ENCODE measurements at places on chromosomes 12 and 14. TPM values are rescaled to one million over a fixed set of nuclear protein-coding genes. Genes with fewer than 3 reads are reported as not detected.

Gene JAG2
- 1.2 TPM for total RNA-seq

Gene CIT
- total RNA-seq: 19.3 TPM

Gene RNASE7
- total RNA-seq: not detected

Gene AKAP5
- total RNA-seq: 3.1 TPM

Gene CCDC177
- not detected for total RNA-seq

Gene CEBPE
- 0.16 TPM for total RNA-seq

Gene NTF3
- total RNA-seq: not detected

Gene SLC22A17
- 2.8 TPM for total RNA-seq

Gene SCN8A
- total RNA-seq: 0.66 TPM

Gene DCAF4
- 22.5 TPM for total RNA-seq

Gene CLEC6A
- total RNA-seq: not detected

Gene LYZ
- 8.7 TPM for total RNA-seq

Gene KRT75
- not detected for total RNA-seq

Gene SOAT2
- total RNA-seq: 0.48 TPM

Gene RNASE3
- not detected for total RNA-seq

Gene ASCL1
- not detected for total RNA-seq

Gene RD3L
- total RNA-seq: not detected

Gene RNF212B
- not detected for total RNA-seq

- H3K36me3 ChIP-seq: no peaks in the 10 kb centered on the region
- no peak for DNase-seq
- no peaks in the 10 kb centered on the region for H3K4me1 ChIP-seq
These were observed 217.0 kb downstream of the KIF26A start for GRCh38 chr14:104355101-104356019.

- no peaks in the 10 kb centered on the region for H3K36me3 ChIP-seq
- H3K4me3 ChIP-seq: no peak overlapping the region
- H3K4me1 ChIP-seq: no peaks in the 10 kb centered on the region
These were observed 168.0 kb downstream of the SLC16A7 start for GRCh38 chr12:59763835-59764234.

DNA sequence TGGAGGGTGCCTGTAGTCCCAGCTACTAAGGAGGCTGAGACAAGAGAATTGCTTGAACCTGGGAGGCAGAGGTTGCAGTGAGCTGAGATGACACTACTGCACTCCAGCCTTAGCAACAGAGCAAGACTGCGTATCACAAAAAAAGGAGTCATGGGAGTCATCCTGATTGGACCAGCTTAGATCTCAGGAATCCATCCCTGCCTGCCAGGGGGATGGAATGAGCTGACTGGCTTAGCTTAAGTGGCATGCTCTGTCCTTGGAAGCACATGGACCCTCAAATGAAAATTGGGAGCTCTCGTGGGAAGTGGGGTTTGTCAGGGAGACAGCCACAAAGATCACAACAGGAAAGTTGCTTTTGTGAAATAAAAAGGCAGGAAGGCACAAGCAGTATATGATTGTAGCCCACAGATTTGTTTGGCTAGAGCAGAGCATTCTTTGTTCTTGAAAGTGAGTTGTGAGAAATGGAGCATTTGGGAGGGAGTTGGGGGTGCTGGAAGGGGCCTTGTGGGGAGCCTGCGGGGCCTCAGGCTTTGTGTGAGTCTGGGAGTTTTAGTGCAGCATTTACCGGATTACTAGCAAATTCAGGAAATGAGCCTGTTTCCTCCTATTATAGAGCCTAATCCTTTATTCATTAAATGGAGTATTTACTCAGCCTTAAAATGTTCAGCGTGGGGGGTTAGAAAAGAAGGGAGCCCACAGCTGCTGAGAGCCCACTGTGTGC is 30.7 kb downstream of the DGLUCY start:
- H3K4me3 ChIP-seq: no peak overlapping the region
- H3K36me3 ChIP-seq: no peaks in the 10 kb centered on the region
- H3K4me1 ChIP-seq: peaks cover 18% of the 10 kb centered on the region
- no peaks in the 10 kb centered on the region for H3K27me3 ChIP-seq
- DNase-seq: no peak
- no peak overlapping the region for H3K27ac ChIP-seq

- no peak overlapping the region for H3K27ac ChIP-seq
- H3K4me3 ChIP-seq: no peak overlapping the region
- no peaks in the 10 kb centered on the region for H3K4me1 ChIP-seq
- H3K36me3 ChIP-seq: no peaks in the 10 kb centered on the region
- no peaks in the 10 kb centered on the region for H3K27me3 ChIP-seq
- no peak for DNase-seq
These were observed 86.0 kb upstream of the HIF1A start for GRCh38 chr14:61609191-61609843.

GRCh38 chr12:50197297-50197727 is 30.1 kb upstream of the CERS5 start:
- no peaks in the 10 kb centered on the region for H3K27me3 ChIP-seq
- H3K4me1 ChIP-seq: no peaks in the 10 kb centered on the region
- DNase-seq: no peak
- no peak overlapping the region for H3K27ac ChIP-seq
- H3K36me3 ChIP-seq: peaks cover 5% of the 10 kb centered on the region

GRCh38 chr14:32073537-32074189 is 3.4 kb upstream of the ARHGAP5 start:
- no peak overlapping the region for H3K4me3 ChIP-seq
- no peaks in the 10 kb centered on the region for H3K27me3 ChIP-seq
- H3K27ac ChIP-seq: no peak overlapping the region
- DNase-seq: peak; percentile 69
- peaks cover 5% of the 10 kb centered on the region for H3K4me1 ChIP-seq
- no peaks in the 10 kb centered on the region for H3K36me3 ChIP-seq

DNA sequence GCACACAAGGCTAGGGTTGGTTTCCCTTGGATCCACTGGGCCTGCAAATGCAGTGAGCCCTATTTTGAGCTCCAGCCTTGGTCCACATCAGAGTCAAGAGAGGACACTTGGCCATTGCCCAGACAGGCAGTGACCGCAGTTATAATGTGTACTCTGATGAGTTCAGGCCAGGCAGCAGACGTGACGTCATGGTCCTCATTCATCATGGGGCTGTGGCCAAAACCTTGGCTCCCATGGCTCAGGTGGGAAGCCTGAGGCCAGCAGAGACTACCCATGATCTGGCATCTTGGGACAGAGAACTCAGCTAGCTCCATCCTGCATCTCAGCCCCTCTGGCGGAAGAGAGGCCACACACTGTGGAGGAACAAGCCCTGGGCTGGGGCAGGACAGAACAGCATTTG is 16.4 kb downstream of the TMEM63C start:
- DNase-seq: no peak
- no peaks in the 10 kb centered on the region for H3K4me1 ChIP-seq
- no peak overlapping the region for H3K27ac ChIP-seq
- H3K27me3 ChIP-seq: no peaks in the 10 kb centered on the region

GRCh38 chr14:103228866-103229265 is 105.2 kb upstream of the EIF5 start:
- no peaks in the 10 kb centered on the region for H3K36me3 ChIP-seq
- no peak overlapping the region for H3K4me3 ChIP-seq
- no peak for DNase-seq
- no peak overlapping the region for H3K27ac ChIP-seq

- no peaks in the 10 kb centered on the region for H3K27me3 ChIP-seq
- H3K4me3 ChIP-seq: no peak overlapping the region
- DNase-seq: no peak
- H3K4me1 ChIP-seq: no peaks in the 10 kb centered on the region
These were observed 175.7 kb downstream of the CACNA1C start for GRCh38 chr12:2228535-2228934.

DNA sequence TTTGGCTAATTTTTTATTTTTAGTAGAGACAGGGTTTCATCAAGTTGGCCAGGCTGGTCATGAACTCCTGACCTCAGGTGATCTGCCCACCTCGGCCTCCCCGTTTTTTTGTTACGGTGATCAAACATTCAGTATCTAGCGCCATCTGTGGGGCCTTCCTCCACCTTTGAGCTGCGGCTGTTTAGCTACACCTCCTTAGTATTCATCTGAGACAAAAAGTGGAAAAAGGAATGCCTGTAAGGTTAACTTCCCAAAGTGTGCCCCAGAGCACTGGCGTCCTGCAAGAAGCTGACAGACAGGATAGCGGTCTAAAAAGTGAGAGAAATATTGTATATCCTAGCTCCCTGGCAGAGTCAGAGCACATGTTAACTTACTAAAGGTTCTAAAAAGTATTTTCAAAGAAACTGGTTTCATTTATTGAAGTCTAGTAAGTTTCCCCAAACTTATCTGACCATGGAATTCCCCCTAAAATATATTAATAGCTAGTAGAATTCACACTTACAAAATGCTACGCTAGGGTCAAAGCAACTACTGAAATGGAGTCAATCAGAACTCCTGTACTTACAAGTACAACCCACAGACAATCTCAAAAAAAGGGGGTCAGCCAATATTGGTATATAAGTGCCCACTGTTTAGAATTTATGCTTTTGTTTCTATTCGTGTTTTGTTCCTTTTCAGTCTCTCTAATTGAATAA is 59.1 kb downstream of the DUSP16 start:
- DNase-seq: peak; percentile 49
- no peaks in the 10 kb centered on the region for H3K27me3 ChIP-seq
- no peak overlapping the region for H3K4me3 ChIP-seq
- H3K4me1 ChIP-seq: peaks cover 9% of the 10 kb centered on the region
- H3K27ac ChIP-seq: no peak overlapping the region

DNA sequence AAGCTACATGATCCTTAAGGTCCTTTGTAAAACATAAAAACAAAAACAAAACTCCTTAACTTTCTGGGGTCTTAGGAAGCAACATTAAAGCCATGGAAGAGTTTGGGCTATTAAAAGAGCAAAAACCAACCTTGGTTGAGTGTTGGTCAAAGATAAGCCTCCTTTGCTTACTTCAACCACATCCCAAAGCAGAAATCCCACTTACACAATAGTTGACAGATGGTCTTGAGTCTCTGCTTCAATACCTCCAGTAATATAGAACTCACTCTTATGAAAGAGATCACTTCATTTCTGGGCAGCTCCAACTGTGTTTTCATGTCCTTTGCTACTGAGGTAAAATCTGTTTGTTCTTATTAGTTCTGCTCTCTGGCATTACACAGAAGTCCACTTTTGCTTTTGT is 125.8 kb downstream of the SLC38A4 start:
- no peaks in the 10 kb centered on the region for H3K4me1 ChIP-seq
- H3K36me3 ChIP-seq: no peaks in the 10 kb centered on the region
- DNase-seq: no peak
- no peaks in the 10 kb centered on the region for H3K27me3 ChIP-seq
- H3K27ac ChIP-seq: no peak overlapping the region
- H3K4me3 ChIP-seq: no peak overlapping the region

DNA sequence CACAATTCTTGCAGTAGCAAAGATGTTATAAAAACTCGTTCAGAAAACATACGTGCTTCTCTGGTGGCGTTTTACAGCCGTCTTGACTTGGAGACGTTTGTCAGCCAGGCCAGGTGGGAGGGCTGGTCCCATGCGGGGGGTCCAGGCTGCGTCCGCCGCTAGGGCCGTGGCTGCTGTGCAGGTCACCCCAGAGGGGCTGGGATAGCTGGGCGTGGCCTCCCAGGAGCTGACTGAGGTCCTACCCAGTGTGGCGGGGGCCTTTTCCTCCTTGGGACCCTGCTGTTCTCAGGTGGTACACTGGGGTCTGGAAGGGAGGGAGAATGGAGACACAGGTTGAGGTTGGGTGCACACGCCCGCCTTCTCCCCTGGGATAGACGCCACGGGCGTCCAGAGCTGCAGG is 25.2 kb downstream of the MTA1 start:
- no peaks in the 10 kb centered on the region for H3K27me3 ChIP-seq
- no peaks in the 10 kb centered on the region for H3K36me3 ChIP-seq
- no peak overlapping the region for H3K4me3 ChIP-seq
- H3K27ac ChIP-seq: no peak overlapping the region
- DNase-seq: no peak

All from CD8-positive, alpha-beta memory T cell (primary cell).